Cortex of kidney (tissue), 1 donor: ENCODE measurements at places on chromosomes 13 and 19.

DNA sequence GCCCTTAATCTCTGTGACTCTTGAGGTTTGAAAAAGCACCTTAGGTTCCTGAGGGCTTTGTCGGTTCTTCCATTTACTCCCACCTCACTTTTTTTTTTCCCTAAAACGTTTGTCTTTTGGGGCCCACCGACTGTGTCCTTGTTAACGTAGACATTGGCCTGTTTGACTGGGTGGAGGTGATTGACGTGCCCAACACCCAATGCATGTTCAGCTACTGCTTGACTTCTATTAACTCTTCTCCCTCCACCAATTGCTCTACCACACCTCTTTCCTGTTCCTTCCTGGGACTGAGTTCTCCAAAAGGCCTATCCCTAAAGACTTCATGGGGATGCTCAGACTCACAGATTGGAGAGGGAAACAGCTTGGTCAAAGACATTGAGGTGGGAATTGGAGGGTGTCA lies 17.3 kb downstream of the CKM start:
- DNase-seq: no peak

GRCh38 chr19:55581145-55581822 lies 636 bp upstream of the ZNF579 start:
- DNase-seq: no peak

DNA sequence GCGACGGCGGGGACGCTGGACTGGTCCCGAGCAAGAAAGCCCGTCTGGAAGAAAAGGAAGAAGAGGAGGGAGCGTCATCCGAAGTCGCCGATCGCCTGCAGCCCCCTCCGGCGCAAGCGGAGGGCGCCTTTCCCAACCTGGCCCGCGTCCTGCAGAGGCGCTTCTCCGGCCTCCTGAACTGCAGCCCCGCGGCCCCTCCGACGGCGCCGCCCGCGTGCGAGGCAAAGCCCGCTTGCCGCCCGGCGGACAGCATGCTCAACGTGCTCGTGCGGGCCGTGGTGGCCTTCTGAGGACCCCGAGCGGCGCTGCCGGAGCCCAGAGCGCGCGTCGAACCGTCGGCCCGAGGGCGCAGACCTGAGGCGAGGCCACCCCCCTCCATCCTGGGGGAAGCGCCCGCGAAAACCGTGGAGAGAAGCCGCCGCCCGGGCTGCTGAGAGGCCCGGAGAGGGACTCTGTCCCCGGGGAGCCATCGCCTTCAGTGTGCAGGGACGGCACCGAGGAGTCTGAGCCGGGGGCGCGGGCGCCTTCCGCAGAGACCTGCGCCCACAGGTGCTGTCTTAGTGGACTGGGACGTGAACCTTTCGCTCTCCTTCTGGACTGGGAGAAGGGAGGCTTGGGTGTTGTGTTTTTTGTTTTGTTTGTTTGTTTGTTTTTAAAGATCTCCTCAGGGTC lies 3.5 kb downstream of the IER2 start:
- DNase-seq: no peak

DNA sequence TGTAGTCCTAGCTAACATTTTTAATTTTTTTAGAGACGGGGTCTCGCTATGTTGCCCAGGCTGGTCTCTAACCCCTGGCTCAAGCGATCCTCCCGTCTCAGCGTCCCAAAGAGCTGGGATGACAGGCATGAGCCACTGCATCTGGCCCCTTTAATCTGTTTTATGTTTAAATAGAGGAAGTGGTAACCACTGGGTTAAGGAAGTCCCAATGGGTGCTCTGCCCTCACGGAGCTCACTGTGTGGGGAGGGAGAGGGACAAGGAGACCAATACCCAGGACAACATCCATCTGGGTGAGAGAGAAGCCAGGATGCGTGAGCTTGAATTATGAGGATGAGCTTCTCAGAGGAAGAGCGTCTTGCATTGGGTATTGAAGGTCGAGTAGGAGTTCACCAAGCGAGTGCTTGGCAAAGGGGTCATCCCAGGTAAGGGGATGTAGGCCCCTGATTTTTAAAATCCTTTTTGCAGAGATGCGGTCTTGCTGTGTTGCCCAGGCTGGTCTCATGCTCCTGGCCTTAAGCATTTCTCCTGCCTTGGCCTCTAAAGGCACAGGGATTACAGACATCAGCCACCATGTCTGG lies 13.8 kb downstream of the YJU2 start:
- no peak for DNase-seq

DNA sequence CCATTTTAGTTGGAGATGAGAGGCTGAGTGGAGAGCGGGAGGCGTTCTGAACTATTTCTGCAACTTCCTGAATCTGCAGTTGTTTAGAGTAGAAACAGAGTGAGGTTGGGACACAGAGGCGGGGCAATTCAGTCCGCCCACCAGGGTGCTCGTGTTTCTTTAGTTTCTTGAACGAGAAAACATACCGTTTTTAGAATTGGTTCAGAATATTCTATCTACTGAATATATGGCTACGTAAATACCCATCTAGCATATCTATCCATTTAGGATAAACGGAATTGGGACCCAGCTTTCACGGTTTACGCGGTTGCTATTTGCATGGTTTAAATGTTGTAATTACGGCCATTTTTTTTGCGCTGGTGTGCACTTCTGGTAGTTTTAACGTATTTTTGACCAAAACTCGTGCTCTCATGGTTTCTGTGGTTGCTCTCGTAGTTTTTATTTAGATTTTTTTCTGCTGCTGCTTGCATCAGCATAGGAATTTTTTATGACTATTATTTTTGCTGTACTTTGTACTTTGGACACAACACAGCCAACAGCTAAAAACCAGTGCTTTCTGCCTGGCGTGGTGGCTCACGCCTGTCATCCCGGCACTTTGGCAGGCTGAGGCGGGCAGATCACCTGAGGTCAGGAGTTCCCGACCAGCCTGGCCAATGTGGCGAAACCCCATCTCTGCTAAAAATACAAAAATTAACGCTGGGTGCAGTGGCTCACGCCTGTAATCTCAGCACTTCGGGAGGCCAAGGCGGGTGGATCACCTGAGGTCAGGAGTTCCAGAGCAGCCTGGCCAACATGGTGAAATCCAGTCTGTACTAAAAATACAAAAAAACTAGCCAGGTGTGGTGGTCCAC lies 32.7 kb downstream of the TIMM13 start:
- DNase-seq: no peak
